Left ventricle myocardium inferior (tissue), 1 donor: ENCODE measurements at places on chromosomes 7 and 10. TPM values are rescaled to one million over a fixed set of nuclear protein-coding genes. Genes with fewer than 3 reads are reported as not detected.

IMPDH1 gene
- 17.4 TPM for total RNA-seq

FAM25A gene
- not detected for total RNA-seq

LZTS2 gene
- 35.6 TPM for total RNA-seq

UCMA gene
- total RNA-seq, result not detected

SPAM1 gene
- total RNA-seq, result not detected

TRIL gene
- 1.9 TPM for total RNA-seq

GDF10 gene
- 0.22 TPM for total RNA-seq

KCNMA1 gene
- 1.8 TPM for total RNA-seq

INSYN2A gene
- not detected for total RNA-seq

CYP26C1 gene
- not detected for total RNA-seq

TMEM236 gene
- total RNA-seq, result 0.66 TPM

GIMAP7 gene
- 16.8 TPM for total RNA-seq

PRRT4 gene
- total RNA-seq, result 1.6 TPM

FKBP6 gene
- not detected for total RNA-seq

HNRNPH3 gene
- total RNA-seq, result 138 TPM
